Activated T-cell treated with anti-CD3 and anti-CD28 coated beads, Interleukin-2, amount 50 U/mL, for 72 hours (primary cell): ENCODE measurements at places on chromosomes 3 and 15.

- DNase-seq: peak; percentile 32
These were observed 45.6 kb downstream of the DLEC1 start for GRCh38 chr3:38084334-38085310.

GRCh38 chr3:36060950-36061349 lies 319.4 kb upstream of the STAC start:
- DNase-seq: no peak

- no peak for DNase-seq
These were observed 51.4 kb upstream of the IGF1R start for GRCh38 chr15:98596885-98597392.

DNA sequence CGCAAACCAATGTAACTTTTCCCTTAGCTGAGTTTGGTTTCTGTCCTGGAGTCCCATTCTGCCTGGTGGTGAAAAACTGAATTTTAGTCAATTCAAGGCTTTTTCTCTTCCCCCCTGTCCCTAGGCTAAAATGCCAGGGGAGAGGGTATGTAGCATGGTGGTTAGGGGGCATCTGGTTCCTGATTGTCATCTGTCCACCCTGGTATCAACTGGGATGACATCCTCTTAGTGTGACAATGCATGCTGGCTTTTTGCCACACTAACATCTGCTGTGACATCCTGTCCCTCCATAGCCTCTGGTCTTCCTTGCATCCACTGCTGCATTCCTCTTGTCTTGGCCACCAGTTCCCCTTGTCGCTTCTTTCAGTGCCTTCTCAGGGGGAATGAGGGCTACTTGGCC lies 73.7 kb downstream of the ABHD5 start:
- DNase-seq: no peak

DNA sequence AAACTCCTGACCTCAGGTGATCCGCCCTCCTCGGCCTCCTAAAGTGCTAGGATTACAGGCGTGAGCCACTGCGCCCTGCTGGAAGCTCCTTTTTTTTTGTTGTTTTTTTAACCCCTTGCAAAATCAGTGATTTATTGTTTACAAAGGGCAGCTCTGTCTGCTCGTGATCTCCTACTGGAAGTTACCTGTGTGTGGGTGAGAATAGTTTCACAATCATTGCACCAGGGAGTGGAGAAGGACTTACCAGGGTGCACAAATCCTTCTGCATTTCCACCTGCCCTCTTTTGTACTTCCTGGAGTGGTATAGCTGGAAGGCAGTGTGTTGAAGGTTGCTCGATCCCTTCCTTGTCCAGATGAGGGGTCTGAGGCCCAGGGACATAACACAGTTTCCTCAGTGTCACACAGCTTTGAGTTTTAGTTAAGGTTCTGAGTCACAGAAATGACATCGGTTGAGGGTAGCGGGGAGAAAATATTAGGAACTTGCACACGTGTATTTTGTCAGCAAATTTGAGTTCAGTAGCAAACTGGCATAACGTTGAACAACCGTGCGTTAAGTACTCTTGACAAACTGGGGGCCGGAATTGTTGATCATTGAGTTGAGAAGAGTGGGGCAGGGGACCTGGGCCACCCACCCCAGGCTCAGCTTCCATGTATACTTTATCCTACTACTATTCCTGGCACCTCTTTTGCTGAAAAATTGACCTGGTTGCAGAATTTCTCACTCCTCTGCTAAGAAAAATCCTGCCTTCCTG lies 11.3 kb upstream of the TRAK1 start:
- DNase-seq: no peak

GRCh38 chr3:38985581-38985980 lies 66.2 kb downstream of the SCN11A start:
- no peak for DNase-seq

DNA sequence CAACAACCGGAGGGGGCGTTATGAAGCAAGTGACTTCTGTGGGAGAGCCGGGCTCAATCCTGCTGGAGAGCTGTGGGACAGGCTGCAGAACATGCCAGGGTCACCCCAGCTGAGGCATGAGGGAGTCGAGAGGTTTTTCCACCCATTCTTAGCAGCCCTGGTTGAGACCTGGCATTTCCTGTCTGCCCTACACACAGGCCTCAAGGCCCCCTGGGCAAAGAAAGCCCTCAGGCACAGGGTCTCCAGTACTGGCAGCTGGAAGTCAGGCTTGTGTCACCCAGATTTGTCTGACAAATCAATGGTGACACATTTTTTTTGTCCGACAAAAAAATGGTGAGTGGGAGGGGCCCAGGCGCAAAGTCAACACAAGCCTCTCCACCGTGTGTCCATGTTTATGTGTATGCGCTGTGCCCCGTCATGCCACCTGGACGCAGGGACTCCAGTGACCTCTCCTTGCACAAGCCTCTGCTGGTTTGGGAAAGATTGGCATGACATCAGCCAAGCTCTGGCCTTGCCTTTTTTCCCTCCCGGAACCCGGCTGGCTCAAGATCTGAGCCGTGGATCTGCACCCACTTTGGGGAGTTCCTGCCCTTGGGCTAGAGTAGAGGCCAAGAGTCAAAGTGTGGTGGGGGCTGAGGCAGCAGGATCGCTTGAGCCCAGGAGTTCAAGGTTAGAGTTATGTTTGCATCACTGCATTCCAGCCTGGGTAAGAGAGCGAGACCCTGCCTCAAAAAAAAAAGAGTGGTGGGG lies 20.8 kb upstream of the ALAS1 start:
- no peak for DNase-seq

GRCh38 chr3:53998980-53999379 lies 107.3 kb upstream of the SELENOK start:
- DNase-seq: no peak
